Naive B cell (primary cell): ENCODE measurements at places on chromosomes 3 and 15. TPM values are rescaled to one million over a fixed set of nuclear protein-coding genes. Genes with fewer than 3 reads are reported as not detected.

Gene INSYN1
- polyA plus RNA-seq: not detected

Gene KLHL40
- polyA plus RNA-seq: not detected

DNA sequence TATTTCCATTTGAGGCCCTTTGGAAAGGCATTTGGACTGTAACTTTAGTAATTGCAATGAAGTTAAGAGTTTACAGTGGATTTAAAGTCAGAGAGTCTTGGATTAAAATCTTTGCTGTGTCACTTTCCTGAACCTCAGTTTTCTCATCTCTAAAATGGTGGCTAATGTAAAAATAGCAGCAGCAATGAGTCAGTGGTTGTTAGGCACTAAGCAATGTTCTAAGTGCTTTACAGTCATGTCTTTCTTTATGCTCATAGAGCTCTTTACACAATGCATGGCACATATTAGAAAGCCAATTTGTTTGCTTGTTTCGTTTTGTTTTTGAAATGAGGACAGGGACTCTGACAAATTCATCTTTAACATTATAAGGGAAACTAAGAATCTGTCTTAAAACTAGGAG, 222.7 kb upstream of the DNAJC19 start:
- peaks cover 7% of the 10 kb centered on the region for H3K27me3 ChIP-seq
- H3K4me1 ChIP-seq: no peaks in the 10 kb centered on the region
- no peak overlapping the region for H3K27ac ChIP-seq

GRCh38 chr3:153277029-153277428, 115.0 kb downstream of the RAP2B start:
- no peak overlapping the region for H3K4me3 ChIP-seq
- no peak for DNase-seq
- H3K27ac ChIP-seq: no peak overlapping the region
- H3K4me1 ChIP-seq: no peaks in the 10 kb centered on the region

- DNase-seq: no peak
- H3K4me3 ChIP-seq: no peak overlapping the region
- peak overlapping the region; percentile 27 for H3K27ac ChIP-seq
- no peaks in the 10 kb centered on the region for H3K27me3 ChIP-seq
- H3K4me1 ChIP-seq: no peaks in the 10 kb centered on the region
These were observed 12.3 kb upstream of the STAC start for GRCh38 chr3:36367912-36368573.

DNA sequence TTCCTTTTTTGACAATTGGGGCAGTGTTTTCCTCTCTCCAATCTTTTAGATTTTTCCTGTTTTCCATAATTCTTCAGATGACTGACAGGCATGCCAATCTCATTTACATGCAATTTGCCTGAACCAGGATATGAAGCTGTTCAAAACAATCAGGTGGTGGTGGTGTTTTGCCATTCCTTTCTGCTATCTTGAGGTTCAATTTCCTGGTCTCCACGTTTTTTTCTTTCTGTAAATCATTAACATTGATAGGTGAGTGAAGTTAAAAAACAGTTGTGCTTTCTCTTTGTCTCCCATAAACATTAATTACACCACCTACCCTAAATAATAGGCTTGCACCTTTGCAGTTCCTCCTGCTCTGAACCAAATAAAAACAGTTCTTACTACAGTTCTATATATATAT, 49.1 kb downstream of the C2CD4A start:
- H3K4me1 ChIP-seq: no peaks in the 10 kb centered on the region
- no peak overlapping the region for H3K27ac ChIP-seq
- H3K36me3 ChIP-seq: no peaks in the 10 kb centered on the region
- peaks cover 19% of the 10 kb centered on the region for H3K27me3 ChIP-seq
- H3K4me3 ChIP-seq: no peak overlapping the region
- DNase-seq: no peak

DNA sequence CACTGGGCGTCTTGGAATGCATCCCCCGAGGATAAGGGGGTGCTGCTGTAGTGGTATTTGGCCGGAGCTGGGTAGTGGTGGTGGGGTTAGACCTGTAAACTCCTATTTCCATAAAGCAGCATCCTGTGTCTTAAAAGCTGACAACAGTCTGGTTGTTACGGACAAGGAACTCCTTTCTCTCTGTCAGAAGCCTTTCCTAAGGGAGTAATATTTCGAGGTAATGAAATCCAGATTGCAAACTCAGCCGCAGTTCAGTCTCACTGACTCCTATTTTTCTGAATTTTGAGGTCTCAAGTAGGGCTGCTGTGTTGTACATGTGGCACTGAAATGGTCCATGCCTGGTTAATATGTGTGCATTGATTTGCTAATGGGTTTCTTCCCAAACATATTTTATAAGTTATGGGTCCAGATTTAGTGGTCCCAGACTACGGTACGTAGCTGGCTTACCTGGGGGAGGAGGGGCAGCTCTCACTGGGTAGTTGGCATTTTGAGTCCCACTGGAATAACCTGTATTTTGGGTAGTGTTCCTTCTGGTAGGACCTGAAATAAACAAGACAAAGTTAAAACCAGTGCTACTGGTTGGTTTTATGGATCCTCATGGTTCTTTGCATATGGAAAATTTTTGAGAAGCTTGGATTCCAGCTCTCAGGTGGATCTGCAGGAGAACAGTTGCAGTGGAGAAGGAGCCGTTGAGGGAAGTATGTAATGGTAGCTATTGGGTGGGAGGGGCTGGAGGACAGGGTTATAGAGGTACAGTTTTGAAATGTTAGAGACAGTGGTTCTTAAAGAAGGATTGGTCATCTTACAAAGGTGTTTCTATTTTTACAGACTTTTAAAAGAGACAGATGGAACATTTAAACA, 48.6 kb upstream of the LDHAL6B start:
- H3K27ac ChIP-seq: no peak overlapping the region
- H3K36me3 ChIP-seq: peaks cover 20% of the 10 kb centered on the region
- DNase-seq: no peak
- H3K4me1 ChIP-seq: no peaks in the 10 kb centered on the region
- H3K4me3 ChIP-seq: no peak overlapping the region
